ENCODE measurements at places on chromosomes 5 and 9. TPM values are rescaled to one million over a fixed set of nuclear protein-coding genes. Genes with fewer than 3 reads are reported as not detected.

DNA sequence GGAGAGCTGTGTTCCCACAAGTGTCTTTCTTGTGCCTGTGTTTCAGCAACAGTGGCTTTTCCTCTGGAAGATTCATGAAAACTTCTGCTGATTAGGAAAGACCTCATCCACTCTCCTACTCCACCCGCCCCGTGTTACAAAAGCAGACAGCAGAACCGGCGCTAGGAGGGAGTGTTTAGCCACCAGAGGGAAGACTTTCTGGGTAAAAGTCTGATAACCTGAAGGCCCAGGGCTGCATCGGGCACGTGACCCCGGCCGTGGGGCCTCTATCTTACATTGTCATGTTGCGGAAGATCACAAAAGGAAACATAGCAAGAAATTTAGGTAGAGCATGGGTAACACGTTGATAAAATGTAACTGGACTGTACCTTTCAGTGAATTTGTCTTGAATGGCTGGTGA lies 32.0 kb upstream of the DMRT2 start:
- no peak for DNase-seq

The TRIM7 gene
- polyA plus RNA-seq: 0.42 TPM

The KCNMB1 gene
- polyA plus RNA-seq: 0.95 TPM

DNA sequence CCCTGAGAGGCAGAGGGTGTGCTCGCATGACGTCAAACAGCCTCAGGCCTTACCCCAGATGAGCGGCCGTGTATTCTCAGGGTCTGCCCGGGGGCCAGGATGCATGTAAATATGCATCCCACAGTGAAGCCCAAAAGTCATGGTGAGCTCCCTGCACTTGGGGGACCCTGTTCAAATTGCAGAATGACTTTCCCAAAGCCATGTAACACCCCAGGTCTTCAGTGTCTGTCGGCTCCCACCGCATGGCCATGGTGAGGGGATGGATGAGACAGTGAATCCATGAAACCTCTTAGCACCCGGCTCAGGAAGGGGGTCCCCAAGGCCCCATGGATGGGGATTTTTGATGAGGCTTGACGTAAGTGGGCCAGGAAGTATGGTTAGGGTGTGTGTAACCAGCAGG lies 9.3 kb upstream of the COL5A1 start:
- no peak for DNase-seq

- DNase-seq: no peak
Measured at GRCh38 chr5:87303324-87303723, 35.6 kb downstream of the RASA1 start.

DNA sequence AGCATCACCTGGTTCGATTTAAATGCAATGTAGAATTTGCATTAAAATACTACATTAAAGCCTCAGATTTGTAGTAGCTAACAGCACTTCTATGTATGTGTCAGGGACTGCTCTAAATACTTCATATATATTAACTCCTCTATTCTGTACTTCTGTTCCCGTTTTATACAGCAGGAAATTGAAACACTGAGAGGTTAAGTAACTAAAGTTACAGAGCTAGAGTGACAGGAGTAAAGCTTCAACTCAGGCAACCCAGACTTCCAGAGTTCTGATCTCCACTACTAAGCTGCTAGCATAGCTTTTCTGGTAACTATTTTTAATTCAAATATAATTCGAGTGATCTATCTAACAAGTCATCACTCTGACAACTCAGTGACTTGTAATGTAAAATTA lies 619 bp upstream of the APC start:
- DNase-seq: no peak

DNA sequence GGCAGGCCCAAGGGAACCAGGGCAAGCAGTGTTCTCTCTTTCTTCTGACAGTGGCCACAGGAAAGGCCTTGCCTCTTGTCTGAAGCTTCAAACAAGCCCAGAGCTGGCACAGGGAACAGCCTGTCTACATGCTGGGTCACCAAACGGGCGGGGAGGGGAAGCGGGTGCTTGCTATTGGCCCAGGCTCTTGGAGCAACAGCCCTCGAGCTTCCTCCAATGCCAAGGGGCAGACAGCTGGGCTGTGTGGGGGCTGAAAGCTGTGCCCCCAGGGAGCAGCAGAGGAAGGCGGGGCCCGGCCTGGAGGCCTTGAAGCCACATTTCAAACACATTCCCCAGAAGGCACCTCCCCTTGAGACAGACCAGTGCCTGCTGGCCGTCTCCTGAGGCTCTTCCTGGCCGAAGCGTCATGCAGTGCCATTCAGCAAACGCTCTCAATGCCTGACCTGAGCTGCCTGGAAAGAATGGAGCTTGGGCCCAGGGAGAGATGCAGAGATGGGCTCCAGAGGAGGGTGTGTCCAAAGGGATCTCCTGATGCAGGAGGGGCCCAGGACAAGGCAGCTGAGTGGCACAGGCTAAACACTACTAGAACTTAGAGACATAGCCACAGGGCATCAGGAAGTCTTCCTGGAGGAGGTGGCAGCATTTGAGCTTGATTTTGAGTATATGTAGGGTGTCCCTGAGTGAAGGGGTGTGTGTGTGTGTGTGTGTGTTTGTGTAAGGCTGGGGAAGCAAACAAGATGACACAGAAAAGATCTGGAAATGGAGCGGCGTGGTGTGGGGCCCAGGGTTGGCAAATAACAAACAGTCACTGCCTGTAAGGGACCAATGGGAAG lies 2.5 kb downstream of the FIBCD1 start:
- no peak for DNase-seq

The GLDC gene
- 19.0 TPM for polyA plus RNA-seq

GRCh38 chr5:59130431-59130830 lies 547.6 kb downstream of the RAB3C start:
- no peak for DNase-seq

DNA sequence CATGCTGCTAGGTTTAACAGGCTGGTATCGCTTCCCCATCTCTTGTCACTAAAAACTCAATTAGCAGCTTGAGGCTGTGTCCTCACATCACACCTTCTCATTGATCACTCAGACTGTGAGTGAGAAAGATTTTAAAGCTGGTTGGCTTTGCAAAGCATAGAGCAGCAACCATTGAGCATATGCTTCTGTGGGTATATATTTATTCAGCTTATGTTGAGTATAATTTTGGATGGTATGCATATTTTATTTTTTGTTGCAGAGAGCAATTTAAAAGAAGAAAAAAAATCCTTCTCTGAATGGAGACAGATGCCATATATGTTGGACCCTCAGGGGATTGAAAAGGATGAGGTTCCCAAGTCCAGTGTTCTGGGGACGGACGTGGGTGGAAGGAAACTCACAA lies 162.6 kb downstream of the TRIM32 start:
- no peak for DNase-seq

GRCh38 chr5:175588709-175589429 lies 69.0 kb upstream of the HRH2 start:
- no peak for DNase-seq

DNA sequence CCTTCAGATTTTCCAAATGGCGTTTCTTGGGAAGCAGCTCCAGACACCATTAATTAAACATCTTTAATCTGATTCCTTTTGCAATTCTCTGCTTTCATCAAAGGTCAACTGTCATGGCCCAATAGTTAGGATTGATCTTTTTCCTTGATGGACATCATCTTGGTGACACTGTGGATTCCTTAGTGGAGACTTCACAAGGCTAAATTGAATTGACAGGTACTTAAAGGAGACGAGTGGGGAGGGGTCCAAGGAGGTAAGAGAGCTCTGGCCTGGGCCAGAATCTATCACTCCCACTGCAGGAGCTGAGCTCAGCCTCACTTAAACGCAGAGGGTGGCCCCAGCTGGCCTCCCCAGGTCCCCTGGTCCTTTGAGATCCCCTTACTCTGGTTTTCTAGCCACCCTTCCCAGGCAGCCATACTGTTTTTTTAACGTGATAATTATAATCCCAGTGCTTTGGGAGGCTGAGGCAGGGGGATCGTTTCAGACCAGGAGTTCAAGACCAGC lies 9.9 kb upstream of the HMCN2 start:
- DNase-seq: no peak

DNA sequence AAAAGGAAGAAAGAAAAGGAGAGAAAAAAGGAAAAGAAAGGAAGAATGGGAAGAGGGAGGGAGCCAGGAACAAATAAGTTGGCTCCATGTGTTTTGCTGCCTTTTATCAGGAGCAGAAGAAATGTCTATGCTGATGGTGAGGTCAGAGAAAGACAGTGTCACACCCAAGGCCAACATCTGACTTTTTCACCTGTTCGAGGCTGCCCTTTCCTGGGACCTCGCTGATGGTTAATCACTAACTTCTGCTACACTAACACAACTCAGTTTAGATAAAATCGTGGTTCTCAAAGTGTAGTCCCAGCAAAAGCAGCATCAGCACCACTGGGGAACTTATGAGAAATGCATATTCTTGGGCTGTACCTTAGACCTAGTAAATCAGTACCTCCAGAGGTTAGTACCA lies 88.2 kb upstream of the FER start:
- DNase-seq: no peak

- DNase-seq: no peak
Measured at GRCh38 chr9:30967476-30967875, 1417.0 kb upstream of the ACO1 start.

- DNase-seq: no peak
Measured at GRCh38 chr5:83563631-83564030, 92.1 kb downstream of the VCAN start.
